ENCODE measurements at places on chromosomes 2 and 18.

DNA sequence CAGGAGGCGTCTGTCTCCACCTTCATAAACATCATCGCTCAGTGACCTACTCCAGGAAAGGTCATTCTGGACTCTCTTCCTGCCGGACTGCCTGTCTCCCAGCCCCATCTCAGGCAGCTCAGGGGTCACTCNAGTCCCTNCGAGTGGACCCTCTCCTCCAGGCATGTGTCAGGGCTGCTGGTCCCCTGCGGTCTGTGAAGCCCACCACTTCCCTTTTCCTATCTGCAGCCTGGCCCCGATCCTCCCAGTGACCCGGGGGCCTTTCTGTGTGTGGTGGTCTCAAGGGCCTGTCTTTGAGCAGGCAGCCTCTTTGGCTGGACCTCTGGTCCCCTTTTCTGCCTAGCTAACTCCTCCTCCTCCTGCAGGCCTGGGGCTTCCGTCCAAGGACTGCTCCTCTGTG, 5.9 kb upstream of the PARD6G start:
- no peak for ATAC-seq

DNA sequence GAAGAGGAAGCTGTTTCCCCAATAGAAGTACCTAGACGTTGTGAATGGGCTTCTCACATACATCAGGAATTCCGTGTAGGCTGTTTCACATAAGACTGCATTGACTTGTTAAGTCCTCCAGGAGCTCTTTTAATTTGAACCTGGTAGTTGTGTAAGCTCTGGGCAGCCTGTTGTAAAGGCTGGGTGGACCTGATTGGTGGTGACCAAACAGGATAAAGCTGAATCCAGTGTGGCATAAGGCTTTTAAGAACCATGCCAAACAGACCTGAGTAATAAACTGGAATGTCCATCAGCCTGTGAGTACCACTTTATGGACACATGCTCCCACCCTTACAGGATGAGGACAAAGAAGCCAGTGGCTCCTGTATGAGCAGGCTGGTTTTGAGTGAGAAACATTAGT, 24.1 kb downstream of the RMND5A start:
- ATAC-seq, result no peak

GRCh38 chr2:108217211-108217610, 22.6 kb upstream of the SULT1C3 start:
- ATAC-seq, result no peak

- ATAC-seq, result peak; percentile 69
Measured at GRCh38 chr18:44700652-44701051, 20.0 kb downstream of the SETBP1 start.

DNA sequence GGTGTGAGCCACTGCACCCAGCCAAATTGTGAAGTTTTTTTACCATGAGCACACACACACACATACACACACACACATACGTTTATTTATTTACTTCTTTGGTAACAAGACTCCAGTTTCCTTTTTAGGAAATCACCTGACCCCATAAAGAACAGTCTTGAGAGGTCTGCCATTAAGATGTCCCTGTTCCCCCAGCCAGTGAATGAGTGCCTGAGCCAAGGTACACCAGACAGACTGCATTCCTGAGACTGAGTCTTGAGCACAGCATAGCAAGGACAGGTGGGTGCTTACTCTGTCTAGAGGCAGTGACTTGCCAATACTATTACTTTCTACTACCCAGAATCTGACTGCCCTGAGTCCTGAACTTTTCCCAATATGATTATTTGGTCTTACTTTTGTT, 167.2 kb upstream of the SATB2 start:
- no peak for ATAC-seq

DNA sequence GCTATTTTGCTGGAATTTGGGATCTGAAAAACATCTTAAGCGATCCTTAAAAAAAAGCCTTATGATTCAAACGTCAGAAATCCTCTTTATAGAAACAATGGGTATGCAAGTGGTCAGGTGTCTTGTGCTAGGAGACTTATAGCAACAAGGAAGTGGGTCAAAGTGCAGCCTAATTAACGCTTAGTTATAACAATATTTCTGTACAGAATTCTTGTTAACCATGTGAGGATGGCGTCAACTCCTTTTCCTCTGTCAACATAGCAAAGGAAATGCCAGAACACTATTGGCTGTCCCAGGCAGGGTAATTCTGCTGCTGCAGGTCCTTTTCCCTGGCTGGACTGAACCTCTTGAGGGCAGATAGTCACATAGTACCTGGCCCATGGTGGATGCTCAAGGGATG, 189.4 kb downstream of the MSH2 start:
- ATAC-seq, result no peak

DNA sequence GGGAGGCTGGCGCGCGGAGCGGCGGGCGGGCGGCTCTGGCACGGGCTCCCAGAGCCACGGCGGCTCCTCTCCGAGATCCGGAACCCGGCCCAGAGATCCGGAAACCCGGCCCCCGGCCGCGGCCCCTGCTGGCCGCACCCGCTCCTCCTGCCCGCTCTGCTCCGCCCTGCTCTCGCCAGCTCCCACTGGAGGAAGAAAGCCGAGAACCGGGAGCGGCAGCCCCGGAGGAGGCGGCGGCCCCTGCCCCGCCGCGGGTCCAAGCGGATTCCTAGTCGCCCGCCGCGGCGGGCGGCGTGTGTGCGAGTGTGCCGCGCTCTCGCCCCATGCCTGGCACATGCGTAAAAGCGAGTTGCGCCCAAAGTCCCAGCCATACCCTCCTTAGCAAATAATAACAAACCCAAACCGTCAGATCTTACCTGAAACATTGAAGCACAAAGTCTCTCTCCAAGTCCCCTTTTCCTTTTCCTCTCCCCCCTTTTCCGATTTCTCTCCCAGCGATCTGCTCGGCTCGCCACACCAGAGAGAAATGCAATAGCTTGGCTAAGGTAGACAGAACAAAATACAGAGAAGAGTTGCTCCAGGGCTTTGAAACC, 108.7 kb upstream of the KCTD1 start:
- peak; percentile 93 for ATAC-seq

GRCh38 chr2:88832311-88832991, 141.0 kb downstream of the RPIA start:
- ATAC-seq, result no peak

GRCh38 chr2:30721241-30721640, 86.0 kb downstream of the CAPN13 start:
- no peak for ATAC-seq

GRCh38 chr2:15756882-15757819, 165.5 kb downstream of the DDX1 start:
- ATAC-seq, result no peak

GRCh38 chr18:415617-416612, 84.6 kb downstream of the COLEC12 start:
- ATAC-seq, result no peak

- no peak for ATAC-seq
Measured at GRCh38 chr2:85525567-85525966, 13.4 kb upstream of the MAT2A start.

DNA sequence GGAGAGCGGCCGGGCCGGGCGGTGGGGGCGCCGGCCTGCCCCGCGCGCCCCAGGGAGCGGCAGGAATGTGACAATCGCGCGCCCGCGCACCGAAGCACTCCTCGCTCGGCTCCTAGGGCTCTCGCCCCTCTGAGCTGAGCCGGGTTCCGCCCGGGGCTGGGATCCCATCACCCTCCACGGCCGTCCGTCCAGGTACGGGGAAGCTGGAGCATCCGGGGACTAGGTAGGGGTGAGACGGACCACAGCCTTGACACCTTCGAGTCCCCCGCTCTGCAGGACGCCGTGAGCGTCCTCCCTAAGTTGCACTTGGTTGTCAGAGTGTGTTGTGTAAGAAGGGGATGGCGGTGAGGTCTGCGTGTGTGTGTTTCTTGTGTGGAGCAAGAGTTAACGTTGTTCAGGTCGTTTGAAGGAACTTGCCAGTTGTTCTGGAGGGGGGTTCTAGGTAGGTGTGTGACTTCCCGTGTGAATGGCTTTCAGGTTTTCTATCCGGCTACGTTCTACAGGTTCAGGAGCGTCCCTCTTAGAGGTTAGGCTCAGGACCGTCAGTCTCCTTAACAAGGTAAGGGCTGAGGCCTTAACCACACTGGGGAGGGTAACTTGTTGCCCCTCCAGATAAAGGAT, 393 bp downstream of the IL1R1 start:
- ATAC-seq, result peak; percentile 17

DNA sequence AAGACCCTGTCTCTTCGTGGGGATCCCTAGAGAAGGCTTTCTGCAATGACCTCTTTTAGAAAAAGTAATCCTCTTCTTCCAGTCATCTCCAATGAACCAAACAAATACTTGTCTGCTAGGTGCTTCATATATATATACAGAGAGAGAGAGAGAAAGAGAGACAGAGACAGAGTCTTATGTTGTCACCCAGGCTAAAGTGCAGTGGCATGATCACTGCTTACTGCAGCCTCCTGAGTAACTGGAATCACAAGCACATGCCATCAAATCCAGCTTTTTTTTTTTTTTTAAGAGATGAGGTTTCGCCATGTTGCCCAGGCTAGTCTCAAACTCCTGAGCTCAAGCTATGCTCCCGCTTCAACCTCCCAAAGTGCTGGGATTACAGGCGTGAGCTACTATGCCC, 18.6 kb upstream of the PKDCC start:
- ATAC-seq, result no peak

GRCh38 chr2:18066894-18067293, 188.4 kb downstream of the KCNS3 start:
- no peak for ATAC-seq

GRCh38 chr18:56038171-56039030, 450.4 kb upstream of the TCF4 start:
- ATAC-seq, result no peak

DNA sequence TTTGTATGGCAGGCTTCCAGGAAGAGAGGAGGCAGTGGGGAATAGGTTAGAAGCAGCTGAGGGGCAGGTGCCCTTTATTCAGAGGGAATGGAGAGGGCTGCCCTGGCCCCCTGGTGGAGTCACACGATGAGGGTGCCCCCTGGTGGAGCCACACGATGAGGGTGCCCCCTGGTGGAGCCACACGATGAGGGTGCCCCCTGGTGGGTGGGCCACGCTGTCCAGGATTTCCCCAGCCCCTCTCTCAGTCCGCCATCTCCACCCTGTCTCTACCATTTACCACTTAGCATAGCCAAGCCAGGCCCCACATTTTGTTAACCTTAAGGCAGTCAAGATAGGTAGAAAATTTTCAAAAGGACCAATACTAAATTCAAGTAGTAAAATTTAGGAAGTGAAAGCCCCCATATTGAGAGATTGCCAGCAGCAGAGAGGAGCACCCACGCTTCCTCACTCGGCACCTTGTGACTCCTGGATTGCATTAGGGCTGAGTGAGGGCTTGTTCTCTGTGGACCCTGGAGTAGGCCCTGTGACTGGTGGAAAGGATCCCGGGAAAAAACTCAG, 10.4 kb upstream of the FAM228A start:
- no peak for ATAC-seq

DNA sequence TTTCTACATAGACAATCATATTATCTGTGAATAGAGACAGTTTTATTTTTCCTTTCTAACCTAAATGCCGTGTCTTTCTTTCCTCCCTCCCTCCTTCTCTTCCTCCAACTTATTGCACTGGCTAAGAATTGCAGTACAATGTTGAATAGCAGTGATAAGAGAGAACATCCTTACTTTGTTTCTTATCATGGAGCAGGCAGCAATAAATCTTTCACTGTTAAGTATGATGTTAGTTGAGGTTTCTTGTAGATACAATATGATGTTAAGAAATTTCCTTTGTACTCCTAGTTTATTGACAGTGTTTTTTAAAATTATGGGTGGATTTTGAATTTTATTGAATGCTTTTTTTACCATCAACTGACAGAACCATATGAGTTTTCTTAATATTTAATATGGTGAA, 6.0 kb downstream of the LYPD6B start:
- no peak for ATAC-seq

- ATAC-seq, result no peak
Measured at GRCh38 chr18:49473721-49474120, 13.3 kb upstream of the DYM start.

DNA sequence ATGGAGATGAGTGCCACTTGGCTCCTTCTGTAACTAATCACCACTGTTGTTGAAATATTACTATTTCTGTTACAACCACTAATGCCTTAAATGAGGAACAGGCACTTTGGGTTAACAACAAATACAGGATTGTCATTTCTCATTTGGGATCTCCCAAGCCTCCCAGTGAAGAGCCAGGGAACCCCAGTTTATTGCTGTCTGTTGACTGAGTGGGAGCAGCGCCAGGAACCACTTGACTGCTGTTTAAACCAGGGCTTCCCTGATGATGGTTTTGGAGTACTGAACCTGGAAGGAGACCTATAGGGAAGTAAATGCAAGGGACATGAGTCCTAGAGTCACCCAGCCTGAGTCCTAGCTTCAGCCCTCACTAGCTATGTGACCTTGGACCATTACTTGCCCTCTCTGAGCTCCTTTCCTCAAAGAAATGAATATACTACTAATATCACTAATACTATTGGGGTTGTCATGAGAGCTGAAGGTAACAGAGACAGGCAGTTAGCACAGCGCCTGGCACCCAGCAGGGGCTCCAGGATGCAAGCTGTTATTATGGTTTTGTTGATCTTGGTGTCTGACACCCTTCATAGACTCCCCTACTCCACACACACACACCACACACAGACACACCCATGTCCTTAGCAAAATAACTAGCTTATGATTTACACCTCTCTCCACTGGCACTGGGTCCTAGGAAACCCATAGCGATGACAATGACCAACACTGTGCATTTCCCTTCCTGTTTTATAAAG, 104.2 kb upstream of the FZD7 start:
- no peak for ATAC-seq

DNA sequence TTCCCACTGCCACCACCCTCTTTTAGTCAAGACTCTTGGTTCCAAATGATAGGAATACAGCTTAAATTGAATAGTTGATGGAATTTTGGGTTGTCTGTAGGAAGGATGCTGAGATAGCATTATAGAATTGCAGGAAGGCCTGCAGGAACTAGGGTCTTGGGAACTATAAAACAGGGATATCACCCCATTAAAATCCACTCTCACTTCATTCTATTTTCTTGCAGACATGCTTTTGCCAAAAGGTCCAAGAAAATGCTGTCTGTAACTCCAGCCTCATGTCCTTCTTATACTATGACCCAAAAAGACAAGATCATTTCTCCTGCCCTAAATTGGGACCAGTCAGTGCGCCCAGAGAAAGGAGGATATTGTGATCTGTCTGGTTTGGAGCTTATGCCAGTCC, 89.1 kb downstream of the COMMD1 start:
- ATAC-seq, result no peak

DNA sequence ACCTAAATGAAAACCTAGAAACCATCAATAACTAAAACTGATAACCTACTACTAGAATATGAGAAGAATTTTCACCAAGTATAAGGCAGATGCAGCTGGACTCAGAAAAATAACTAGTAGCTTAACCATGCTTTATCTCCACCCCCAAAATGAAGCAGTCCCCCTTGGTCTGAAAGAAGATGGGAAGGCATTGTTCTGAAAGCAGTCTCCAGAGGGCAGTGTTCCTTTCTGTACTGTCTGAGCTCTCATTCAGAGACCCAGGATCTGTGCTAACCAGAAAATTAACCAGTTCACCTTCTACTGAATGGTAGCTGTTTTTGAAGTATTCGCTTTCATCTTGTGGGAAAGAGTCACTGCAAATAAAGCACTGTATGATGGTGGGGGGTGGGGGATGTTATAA, 273.0 kb downstream of the PDE11A start:
- no peak for ATAC-seq

GRCh38 chr2:239264838-239265651, 135.8 kb downstream of the HDAC4 start:
- ATAC-seq, result peak; percentile 67

Measured in gastroesophageal sphincter (tissue), 4 donors.